ENCODE measurements at places on chromosomes 1 and 21.
A peak's percentile ranks its signal among the peaks of the same experiment; 100 is the strongest.

GRCh38 chr1:160608941-160609340 lies 29.6 kb upstream of the CD84 start:
- DNase-seq, result no peak

DNA sequence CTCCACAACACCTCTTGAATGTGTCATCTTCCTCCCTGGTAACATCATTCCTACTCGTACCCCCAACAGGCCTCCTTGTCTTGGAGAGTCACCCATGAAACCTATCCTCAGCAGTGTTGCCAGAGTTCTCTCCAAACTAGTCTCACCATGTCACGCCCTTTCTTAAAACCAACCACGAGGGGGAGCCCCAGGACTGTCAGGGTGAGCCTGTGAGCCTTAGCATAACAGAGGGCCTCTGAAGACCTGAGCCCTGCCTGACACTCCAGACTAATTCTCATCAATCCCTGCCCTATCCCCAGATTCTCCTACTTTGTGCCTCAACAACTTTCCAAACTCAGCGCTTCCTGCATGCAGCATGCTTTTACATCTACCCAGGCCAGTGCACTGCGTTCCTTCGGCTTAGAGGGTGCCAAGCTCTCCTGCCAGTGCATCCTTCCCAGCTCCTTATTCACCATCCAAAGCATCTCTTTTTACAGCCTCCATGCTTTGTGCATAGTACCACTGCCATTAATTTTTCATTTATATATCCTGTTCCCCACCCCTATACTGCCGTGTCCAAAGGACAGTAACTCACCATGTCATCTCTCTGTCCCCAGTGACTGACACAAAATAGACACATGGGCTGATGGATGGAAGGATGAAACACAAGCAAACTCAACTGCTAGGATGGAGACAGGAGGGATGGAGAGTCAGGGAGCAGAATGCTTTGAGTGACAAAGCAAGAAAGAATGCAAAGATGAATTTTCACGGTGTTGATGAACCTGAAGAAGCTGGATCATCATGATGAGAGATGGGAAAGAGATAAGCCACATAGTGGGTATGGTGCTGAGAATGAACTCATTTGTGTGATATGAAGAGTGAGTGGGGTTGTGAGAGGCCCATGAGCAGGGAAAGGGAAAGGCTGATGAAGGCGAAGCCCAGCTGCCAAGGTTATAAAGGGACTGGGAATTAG lies 34.0 kb downstream of the ZNF697 start:
- DNase-seq, result peak; percentile 71

DNA sequence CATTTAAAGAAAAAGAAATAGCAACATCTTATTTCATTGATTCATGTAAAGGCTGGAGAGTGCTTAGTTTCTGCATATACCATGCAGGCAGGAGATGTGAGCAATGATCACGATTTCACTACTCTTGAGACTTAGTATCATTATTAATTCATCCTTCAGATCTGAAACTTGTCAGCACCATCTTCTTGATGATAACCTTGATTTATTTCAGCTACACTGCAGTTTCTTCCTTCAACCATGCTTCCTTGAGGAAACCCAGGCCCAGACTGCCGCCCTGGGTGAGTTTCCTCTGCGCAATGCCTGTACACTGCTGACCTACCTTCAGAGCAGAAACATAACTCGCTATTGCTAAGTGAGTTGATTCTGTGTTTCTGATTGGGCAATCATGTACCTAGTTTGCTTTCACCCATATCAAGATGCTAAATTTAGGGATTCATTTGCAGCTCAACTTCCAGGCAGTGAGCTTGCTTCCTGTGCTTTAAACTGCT lies 13.5 kb upstream of the BCL10 start:
- DNase-seq, result no peak

- DNase-seq, result no peak
Measured at GRCh38 chr1:216212826-216213225, 210.4 kb downstream of the USH2A start.

DNA sequence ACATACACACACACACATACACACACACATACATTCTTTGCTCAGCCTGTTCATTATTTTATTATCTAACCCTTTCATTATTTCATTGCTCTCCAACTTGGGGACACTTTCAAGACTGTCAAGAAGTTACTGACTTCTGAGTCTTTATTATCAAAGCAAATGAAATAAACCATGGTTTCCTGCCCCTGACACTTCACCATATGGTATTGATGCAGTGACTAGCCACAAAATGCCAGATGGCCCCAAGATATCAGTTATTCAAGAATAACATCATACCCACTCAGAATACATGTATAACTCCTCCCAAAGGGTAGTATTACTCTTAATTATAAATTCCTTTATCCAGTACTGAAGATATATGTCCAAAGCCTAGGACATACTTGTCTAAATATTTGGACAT lies 197.3 kb downstream of the MRPL39 start:
- no peak for DNase-seq

GRCh38 chr1:179287946-179288345 lies 5.7 kb upstream of the SOAT1 start:
- no peak for DNase-seq

DNA sequence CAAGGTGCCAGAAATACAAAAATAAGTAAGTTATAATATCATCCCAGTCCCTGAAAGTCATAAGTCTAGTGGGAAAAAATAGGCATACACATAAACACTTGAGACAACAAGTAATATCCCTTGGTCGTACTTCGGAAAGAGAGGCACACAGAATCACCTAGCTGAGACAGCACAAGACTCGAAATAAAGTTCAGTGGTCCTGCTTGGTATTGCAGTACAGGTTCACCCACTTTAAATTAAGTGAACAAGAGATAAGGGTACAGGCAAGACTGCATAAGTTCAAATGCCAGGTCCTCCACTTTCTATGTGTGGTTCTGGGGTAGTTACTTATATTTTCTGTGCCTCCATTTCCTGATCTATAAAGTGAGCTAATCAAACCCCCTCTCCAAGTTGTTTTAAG lies 47.6 kb downstream of the SEC16B start:
- no peak for DNase-seq

DNA sequence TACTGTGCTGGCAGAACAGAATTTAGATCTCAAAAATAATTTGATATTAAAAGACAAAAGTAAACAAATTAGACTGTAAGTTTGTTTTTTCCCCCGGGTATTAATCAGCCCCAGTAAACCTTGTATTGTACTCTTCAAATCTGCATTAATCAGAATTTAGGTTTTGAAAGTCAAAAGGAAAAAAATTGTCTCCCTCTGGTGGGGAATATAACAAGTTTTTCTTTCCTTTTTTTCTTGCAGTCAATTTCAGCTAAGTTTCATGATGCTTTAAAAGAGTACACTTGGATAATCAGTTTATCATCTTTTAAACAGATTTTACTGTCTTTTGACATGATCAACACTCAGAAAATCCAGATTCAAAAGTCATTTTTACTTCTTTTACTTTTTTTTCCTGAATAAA lies 134.5 kb upstream of the PKN2 start:
- DNase-seq, result no peak

- DNase-seq, result no peak
Measured at GRCh38 chr1:9820521-9820920, 3.2 kb downstream of the CLSTN1 start.
